ENCODE measurements at places on chromosomes 16 and 17. TPM values are rescaled to one million over a fixed set of nuclear protein-coding genes. Genes with fewer than 3 reads are reported as not detected.

DNA sequence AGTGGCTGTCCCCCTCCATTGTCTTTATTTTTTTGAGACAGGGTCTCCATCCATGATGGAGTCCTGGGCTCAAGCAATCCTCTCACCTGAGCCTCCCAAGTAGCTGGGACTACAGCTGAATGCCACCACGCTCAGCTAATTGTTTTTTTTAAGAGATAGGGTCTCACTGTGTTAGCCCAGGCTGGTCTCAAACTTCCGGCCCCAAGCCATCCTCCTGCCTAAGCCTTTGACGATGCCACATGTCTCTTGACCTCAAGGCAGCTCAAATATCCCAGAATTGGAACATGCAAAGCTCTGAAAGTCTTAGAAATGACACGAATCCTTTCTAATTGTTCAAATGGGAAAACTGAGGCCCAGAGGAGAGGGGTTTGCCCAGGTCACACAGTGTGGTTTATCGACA, 75.4 kb upstream of the ZNF423 start:
- no peak overlapping the region for H3K4me3 ChIP-seq
- H3K27ac ChIP-seq, result no peak overlapping the region
- DNase-seq, result no peak
- peaks cover 9% of the 10 kb centered on the region for H3K4me1 ChIP-seq
- H3K27me3 ChIP-seq, result no peaks in the 10 kb centered on the region

- peaks cover 55% of the 10 kb centered on the region for H3K4me1 ChIP-seq
- H3K27me3 ChIP-seq, result no peaks in the 10 kb centered on the region
- H3K27ac ChIP-seq, result peak overlapping the region; percentile 91
- H3K4me3 ChIP-seq, result no peak overlapping the region
- H3K36me3 ChIP-seq, result peaks cover 76% of the 10 kb centered on the region
Measured at GRCh38 chr17:34996422-34997285, 16.3 kb downstream of the LIG3 start.

- H3K27me3 ChIP-seq, result no peaks in the 10 kb centered on the region
- no peaks in the 10 kb centered on the region for H3K36me3 ChIP-seq
- H3K4me3 ChIP-seq, result no peak overlapping the region
- H3K27ac ChIP-seq, result no peak overlapping the region
Measured at GRCh38 chr16:13875614-13876284, 44.2 kb upstream of the ERCC4 start.

DNA sequence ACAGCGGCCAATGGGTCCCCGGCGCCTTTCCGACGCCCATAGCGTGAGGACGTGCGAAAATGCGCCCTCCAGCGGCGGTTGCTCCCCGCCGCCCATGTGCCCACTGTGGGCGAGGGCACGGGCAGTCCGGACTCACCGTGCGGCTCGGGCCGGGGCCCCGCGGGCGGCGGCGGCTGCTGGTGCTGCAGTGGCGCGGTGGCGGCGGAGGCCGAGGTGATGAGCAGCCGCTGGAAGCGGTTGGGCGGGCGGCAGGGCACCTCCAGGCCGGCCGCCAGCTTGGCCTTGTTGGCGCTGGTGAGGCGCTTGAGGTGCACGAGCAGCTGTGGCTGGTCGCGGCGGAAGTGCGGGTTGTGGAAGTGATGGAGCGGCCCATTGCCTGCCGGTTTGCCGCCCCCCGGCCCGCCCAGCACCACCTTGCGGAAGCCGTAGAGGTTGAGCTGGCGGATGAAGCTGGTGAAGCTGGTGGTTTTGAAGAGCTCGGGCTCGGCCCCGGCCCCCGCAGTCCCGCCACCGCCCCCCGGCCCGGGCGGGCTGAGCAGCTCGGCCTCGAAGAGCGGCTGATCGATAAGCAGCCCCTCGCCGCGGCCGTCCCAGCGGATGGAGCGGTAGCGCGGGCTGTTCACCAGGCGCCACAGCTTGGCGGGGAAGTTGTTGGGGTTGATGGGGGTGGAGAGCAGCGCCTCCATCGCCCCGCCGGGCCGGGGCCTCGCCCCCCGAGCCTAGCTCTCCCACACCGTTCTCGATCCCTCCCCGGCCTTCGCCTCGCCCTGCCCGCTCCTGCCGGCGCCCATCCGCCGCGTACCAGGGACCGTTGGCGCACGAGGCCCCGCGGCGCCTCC, at the start of gene HSF5:
TSS of gene HSF5 (minus strand) at position 820 of the 839 bp plus-strand sequence. CDS start at position 686, 134 bp downstream.
- H3K36me3 ChIP-seq, result peaks cover 38% of the 10 kb centered on the region
- H3K27me3 ChIP-seq, result no peaks in the 10 kb centered on the region
- H3K4me1 ChIP-seq, result peaks cover 8% of the 10 kb centered on the region
- no peak within 1 kb of the TSS for H3K27ac ChIP-seq

DNA sequence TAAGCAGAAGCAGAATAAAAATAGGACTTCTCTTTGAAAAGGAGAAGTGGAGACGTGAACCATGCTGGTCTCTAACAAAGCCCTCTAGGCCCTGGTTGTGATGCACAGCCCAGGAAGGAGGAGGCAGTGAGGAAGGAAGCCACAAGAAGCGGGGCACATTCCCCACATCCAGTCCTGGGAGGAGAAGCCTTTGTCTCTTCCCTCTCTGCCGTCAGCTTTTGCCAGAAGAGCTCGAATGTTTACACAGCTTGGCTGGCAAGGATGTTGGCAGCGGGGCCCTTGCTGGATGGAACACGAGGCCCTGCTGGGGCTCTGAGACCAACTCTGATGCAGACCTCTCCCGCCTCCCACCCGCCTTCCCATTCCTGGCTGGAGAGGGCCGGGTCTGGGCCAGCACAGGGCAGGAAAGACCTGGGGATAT, 91.3 kb downstream of the MAF start:
- H3K36me3 ChIP-seq, result no peaks in the 10 kb centered on the region
- peak; percentile 89 for DNase-seq
- H3K4me1 ChIP-seq, result peaks cover 9% of the 10 kb centered on the region
- H3K4me3 ChIP-seq, result no peak overlapping the region

GRCh38 chr17:50681263-50682200, 26.2 kb downstream of the ANKRD40 start:
- H3K27ac ChIP-seq, result peak overlapping the region; percentile 51
- H3K4me1 ChIP-seq, result peaks cover 24% of the 10 kb centered on the region
- DNase-seq, result peak; percentile 82
- no peak overlapping the region for H3K4me3 ChIP-seq

DNA sequence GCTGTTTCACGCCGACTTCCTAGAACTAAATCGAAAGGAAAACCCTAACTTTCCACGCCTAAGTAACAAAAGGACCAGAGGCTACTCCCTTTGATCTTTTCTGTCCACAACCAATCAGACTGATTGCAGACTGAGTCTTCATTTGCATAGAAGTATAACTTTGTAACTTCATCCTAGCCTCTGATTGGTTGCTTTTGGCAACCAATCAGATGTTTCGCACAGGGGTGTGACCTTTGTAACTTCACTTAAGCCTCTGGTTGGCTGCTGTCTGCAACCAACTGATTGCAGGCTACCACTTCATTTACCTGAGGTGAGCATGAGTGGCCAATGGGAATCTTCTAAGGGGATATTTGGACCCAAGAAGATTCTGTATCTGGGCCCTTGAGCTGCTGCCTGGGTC, 17.4 kb upstream of the ICAM2 start:
- H3K36me3 ChIP-seq, result peaks cover 15% of the 10 kb centered on the region
- DNase-seq, result no peak
- no peaks in the 10 kb centered on the region for H3K4me1 ChIP-seq
- H3K27me3 ChIP-seq, result no peaks in the 10 kb centered on the region
- H3K4me3 ChIP-seq, result no peak overlapping the region

- H3K27ac ChIP-seq, result no peak overlapping the region
- H3K36me3 ChIP-seq, result peaks cover 53% of the 10 kb centered on the region
- no peaks in the 10 kb centered on the region for H3K4me1 ChIP-seq
- DNase-seq, result no peak
Measured at GRCh38 chr16:4869147-4869805, 22.0 kb downstream of the UBN1 start.

- H3K4me3 ChIP-seq, result no peak overlapping the region
- no peaks in the 10 kb centered on the region for H3K4me1 ChIP-seq
- no peak overlapping the region for H3K27ac ChIP-seq
- H3K36me3 ChIP-seq, result peaks cover 38% of the 10 kb centered on the region
Measured at GRCh38 chr17:80361495-80362220, 53.3 kb upstream of the ENDOV start.

- no peaks in the 10 kb centered on the region for H3K36me3 ChIP-seq
- no peak for DNase-seq
- H3K4me3 ChIP-seq, result no peak overlapping the region
Measured at GRCh38 chr16:12145918-12146317, 169.4 kb downstream of the SNX29 start.

DNA sequence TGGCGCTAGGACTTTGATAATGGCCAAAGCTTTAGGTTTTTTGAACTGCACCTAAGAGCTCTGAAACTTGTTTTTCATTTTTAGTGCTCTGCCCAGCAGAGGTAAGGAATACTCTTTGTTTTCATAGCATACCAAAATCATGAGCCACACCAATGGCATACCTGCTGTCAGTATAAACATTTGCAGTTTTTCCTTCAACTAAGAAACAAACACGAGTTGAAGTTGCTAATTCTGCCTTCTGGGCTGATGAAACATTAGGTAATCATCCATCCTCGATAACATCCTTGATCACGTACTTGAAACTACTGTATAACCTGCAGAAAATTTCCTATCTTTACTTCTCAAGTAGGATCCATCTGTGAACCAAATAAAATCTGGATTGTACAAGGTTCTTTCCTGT, 20.6 kb upstream of the B4GALNT2 start:
- DNase-seq, result no peak
- no peaks in the 10 kb centered on the region for H3K4me1 ChIP-seq
- H3K27ac ChIP-seq, result no peak overlapping the region
- no peaks in the 10 kb centered on the region for H3K27me3 ChIP-seq

DNA sequence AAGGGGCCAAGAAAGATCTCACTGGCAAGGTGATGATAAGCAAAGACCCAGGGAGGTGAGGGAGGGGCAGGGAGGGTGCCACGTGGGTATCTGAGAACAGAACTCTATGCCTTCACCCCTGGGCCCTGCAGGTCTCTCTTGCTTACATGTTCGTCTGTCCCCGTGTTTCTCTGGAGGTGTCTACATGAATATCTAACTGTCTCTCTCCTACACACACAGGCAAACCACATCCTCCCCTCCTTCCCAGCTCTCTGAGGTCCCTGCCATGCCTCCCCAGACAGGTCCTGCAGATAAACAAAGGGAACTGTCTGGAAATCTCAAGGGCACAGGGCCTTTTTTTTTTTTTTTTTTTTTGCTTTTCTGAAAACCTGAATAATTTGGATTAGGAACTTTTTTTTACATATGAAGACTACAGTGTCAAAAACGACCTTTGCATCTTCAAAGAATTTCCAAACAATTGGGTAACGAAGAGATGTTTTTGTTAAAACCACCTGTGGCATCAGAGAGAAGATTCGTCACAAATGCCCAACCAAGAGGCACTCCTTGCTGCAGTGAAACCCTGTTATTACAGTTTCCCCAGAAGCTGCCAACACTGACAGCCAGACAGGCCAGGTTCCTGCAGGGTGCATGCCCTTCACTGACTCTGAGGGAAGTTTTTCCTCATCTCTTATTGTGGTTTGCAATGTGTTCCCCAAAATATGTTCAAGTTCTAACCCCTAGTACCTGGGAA, 17.8 kb downstream of the PLLP start:
- H3K4me3 ChIP-seq, result no peak overlapping the region
- no peaks in the 10 kb centered on the region for H3K4me1 ChIP-seq
- peak overlapping the region; percentile 51 for H3K27ac ChIP-seq
- no peaks in the 10 kb centered on the region for H3K36me3 ChIP-seq
- no peak for DNase-seq

GRCh38 chr16:72406390-72406789, 234.4 kb upstream of the PMFBP1 start:
- no peaks in the 10 kb centered on the region for H3K4me1 ChIP-seq
- H3K27ac ChIP-seq, result no peak overlapping the region

GRCh38 chr16:29994600-29995323, 655 bp downstream of the HIRIP3 start:
- DNase-seq, result no peak
- H3K36me3 ChIP-seq, result no peaks in the 10 kb centered on the region
- H3K4me1 ChIP-seq, result peaks cover 34% of the 10 kb centered on the region
- peak overlapping the region; percentile 82 for H3K4me3 ChIP-seq

GRCh38 chr17:9298776-9299295, 276.8 kb downstream of the STX8 start:
- H3K4me3 ChIP-seq, result no peak overlapping the region
- H3K27me3 ChIP-seq, result no peaks in the 10 kb centered on the region
- H3K27ac ChIP-seq, result no peak overlapping the region
- H3K36me3 ChIP-seq, result no peaks in the 10 kb centered on the region
- DNase-seq, result no peak

HOXB1 gene
- polyA plus RNA-seq, result not detected

RAC3 gene
- polyA plus RNA-seq, result 11.8 TPM

SLC22A31 gene
- not detected for polyA plus RNA-seq

C16orf96 gene
- not detected for polyA plus RNA-seq

CD300LB gene
- 0.60 TPM for polyA plus RNA-seq

ENPP7 gene
- polyA plus RNA-seq, result not detected

OR1E1 gene
- not detected for polyA plus RNA-seq

PPY gene
- polyA plus RNA-seq, result not detected

TACO1 gene
- polyA plus RNA-seq, result 28.1 TPM

GHDC gene
- polyA plus RNA-seq, result 5.8 TPM

SEZ6L2 gene
- 0.60 TPM for polyA plus RNA-seq

All from sigmoid colon (tissue), 7 donors.